ENCODE measurements at places on chromosomes 13 and 19. TPM values are rescaled to one million over a fixed set of nuclear protein-coding genes. Genes with fewer than 3 reads are reported as not detected.

The SELENOV gene
- total RNA-seq, result not detected

The GPR12 gene
- total RNA-seq, result 0.33 TPM

The S1PR2 gene
- 6.1 TPM for total RNA-seq

The ZNF8 gene
- total RNA-seq, result 4.2 TPM

The PNMA8B gene
- 4.2 TPM for total RNA-seq

The FGF21 gene
- not detected for total RNA-seq

The LSR gene
- 3.7 TPM for total RNA-seq

The KCNK6 gene
- 5.1 TPM for total RNA-seq

The CLEC17A gene
- total RNA-seq, result not detected

The CGB3 gene
- total RNA-seq, result not detected

The CEACAM4 gene
- 1.8 TPM for total RNA-seq

The LENG9 gene
- total RNA-seq, result 4.5 TPM

The CYP2A6 gene
- total RNA-seq, result not detected

The CRX gene
- total RNA-seq, result not detected

The ARGLU1 gene
- total RNA-seq, result 181 TPM

The NCAN gene
- not detected for total RNA-seq

The WTIP gene
- total RNA-seq, result 14.9 TPM

The TIMM29 gene
- total RNA-seq, result 21.1 TPM
